CD4-positive, alpha-beta T cell treated with Interferon alpha-2 for 1 hour (primary cell): ENCODE measurements at places on chromosomes 1 and 21.

DNA sequence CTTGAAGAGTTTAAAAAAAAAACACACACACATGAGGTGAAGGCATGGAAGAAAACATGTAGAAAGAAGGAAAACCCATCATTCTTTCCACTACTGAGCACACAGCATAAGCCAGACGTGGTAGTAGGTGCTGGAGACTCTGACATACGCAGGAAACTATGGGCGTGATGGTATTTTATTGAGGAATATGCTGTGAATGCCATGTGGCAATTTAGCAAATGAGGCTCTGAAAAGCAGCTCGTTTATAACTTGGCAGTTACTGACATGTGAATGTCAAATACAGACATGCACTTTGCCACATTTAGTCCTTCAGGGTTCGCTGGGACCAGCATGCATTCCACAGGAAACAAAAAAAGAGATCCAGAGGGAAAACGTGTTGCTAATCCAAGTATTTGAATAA, 74.3 kb upstream of the IFNAR2 start:
- DNase-seq: no peak

DNA sequence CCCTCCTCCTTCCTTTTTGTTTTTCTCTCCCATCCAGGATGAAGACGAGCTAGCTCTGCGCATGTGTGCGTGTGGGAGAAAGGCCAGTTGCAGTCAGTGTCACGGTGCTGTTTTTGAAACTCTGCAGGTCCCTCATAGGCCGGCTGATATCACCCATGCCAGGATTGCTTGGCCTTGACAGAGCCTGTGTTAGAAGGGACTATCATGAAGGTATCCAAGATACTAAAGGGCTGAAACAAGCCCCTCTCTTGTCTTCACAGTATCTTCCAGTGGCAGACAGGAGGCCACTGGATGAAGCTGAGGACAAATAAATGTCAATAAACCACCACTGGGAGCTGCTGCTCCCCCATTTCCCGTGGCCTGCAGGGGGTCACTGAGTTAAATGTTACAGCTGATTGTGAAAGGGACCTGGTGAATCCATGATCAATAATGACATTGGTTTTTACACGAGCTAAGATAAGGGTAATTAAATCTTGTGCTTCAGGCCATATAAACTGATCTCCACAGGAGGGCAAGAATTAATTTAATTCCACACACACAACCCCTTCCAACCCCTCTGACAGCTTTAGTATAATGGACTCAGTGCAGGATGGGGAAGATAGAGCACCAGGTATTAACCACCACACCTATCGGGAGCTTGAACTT, 64.6 kb upstream of the TARBP1 start:
- DNase-seq: no peak

DNA sequence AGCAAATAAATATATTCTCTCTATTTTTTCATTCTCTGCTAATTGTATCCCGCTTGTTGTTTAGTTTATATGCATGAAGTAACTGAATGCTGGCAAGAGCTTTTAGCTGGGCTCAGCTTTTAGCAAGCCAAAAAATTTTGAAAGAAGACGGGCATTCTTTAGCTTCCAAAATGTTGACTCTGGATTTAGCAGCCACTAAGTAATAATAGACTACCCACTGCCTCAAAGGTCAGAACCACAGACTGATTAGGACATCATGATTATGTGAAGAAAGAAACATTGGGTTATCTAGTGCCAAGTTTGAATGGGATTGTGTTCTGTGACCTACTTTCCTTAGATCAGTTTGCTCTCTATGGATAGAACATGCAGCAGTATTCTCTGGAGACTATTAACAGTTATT, 80.3 kb upstream of the DPH5 start:
- no peak for DNase-seq

DNA sequence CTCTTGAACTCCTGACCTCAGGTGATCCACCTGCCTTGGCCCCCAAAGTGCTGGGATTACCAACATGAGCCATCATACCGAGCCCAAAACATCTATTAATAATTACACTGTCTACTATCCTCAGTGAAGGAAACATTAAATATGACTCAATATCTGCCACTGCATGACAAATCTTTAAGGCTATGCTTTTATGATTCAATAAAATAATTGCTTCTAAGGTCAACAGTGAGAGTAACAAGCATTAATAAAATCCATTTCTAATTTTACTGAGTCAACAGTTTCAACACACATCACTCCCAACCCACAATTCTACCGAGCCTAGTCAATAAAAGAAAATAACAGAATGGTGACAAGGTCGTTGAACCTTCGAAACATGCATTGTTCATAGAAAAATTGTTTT, 125.5 kb upstream of the CHRM3 start:
- DNase-seq: no peak

GRCh38 chr1:70812442-70813109, 235.0 kb downstream of the PTGER3 start:
- no peak for DNase-seq

DNA sequence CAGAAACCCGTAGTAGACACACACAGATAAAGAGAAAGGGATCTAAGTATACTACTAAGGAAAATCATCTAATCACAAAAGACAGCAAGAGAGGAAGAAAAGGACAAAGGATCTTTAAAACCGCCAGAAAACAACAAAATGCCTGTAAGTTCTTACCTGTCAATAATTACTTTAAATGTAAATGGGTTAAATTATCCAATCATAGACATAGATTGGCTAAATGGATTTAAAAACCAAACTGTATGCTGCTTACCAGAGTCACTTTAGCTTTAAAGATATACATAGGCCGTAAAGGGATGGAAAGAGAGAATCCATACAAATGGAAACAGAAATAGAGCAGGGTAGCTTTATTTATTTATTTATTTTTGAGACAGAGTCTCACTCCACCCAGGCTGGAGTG, 44.0 kb downstream of the FLVCR1 start:
- no peak for DNase-seq

DNA sequence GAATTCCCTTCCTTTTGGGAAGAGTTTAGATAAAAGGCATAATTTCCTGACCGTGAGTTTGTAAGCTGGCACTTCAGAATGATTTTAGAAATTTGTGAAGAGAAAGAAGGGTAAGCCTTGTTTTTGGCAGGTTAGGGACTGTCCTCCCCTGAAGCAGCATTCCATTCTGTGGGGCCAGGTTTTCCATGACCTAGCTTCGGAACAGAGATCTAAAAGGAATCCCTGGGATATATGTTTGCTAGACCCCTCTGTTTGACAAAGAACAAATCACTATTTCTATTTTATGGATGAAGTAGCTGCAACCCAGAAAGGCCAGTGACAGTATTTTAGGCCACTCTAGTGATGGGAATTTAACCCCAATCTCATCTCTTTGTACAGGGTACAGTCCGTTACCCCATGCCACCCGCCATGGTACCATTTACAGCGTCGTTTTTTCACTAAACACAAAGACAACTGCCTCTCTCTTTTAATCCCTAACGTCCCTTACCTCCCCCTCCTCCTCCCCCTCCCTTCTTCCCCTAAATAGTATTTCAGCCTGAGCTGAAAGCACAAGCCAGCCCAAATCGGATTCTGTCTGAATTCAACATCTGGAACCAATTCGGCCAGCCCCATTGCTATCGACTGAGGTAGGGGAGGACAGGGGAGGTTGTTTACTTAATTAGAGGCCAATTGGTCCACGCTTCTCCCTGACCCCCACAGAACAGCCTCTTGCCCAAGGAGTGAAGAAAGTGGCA, 23.4 kb upstream of the IKBKE start:
- DNase-seq: no peak

GRCh38 chr21:36499578-36500471, 19.9 kb upstream of the CLDN14 start:
- DNase-seq: no peak

DNA sequence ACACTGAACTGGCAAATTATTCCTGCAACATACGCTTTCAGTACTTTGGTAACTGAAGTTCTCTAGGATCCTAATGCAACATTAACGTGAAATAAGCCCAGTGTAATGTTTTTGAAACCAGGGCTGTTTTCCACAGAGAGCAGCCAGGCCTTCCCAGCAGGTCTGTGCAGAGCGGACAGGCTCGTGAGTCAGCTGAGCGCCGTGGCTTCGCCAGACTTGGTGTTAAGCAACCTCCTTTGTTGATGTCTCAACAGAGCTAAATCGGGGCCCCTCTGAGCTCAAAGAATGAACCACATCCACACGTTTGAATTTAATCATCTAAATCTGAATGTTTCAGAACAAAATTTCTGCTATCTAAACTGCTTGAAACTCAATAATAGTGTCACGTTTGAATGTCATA, 181.8 kb upstream of the FMN2 start:
- DNase-seq: no peak

DNA sequence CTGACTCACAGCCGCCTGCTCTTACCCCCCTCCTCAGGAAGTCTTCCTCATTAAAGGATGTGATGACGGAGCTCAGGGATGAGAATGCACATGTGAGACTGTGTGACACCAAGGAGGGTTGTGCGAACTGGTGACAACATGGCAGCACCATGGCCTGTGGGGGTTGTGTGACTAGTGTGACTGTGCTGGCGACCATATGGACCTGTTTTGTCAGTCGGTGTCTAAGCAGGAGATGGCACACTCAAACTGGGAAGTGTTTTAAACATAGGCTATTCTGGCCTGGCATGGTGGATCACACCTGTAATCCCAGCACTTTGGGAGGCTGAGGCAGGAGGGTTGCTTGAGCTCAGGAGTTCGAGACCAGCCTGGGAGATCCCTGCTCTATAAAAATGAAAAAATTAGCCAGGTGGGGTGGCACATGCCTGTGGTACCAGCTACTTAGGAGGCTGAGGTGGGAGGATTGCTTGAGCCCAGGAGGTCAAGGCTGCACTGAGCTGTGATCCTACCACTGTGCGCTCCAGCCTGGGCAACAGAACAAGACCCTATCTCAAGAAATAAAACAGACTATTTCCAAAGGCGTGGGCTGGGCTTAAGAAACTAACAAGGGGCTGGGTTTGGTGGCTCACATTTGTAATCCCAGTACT, 7.4 kb downstream of the TRNP1 start:
- DNase-seq: no peak

DNA sequence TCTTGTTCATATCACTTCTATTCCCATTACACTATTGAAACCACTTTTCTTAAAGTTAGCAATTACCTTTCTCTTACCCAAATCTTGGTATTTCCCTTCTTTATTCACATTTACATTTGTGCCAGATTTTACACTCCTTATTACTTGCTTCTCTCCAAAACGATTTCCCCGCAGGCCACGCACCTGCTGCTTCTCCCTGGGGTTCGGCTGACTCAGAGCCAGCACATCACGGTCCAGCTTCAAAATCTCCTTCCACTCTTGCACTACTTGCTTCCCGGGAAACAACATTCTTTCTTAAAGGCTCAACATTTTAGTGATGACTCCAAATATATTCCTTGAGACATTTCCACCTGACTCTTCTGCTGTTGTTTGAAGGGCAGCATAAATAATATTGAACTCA, 20.7 kb downstream of the LHX9 start:
- DNase-seq: no peak

DNA sequence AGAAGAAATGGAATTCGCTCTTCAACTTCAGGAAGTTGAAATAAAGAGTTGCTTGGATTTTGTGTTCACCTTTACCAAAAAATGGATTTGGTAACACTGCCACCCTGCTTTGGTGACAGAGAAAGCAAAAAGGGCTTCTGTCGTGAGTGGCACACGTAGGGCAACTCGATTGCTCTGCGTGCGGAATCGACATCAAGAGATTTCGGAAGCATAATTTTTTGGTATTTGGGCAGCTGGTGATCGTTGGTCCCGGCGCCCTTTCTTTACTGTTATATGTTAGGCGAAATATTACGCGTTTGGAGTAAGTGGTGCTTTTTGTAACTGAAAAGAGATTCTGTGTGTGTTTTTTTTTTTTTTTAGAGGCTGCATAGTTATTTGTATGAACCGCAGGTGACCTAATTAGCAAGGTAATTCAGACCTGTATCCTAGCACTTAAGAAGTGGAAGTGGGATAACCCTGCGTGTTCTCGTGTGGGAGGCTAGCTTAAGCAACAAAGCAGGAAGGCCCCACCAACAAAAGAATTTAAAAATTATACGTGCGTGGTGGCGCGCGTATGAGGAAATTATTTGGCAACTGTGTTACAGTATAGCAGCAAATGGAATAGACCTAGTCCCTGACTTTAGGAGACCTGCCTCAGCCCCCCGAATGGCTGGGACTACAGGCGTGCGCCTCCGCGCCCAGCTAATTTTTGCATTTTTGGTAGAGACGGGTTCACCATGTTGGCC, at the start of gene RNU11:
TSS of gene RNU11 (plus strand) at position 127 of the 725 bp plus-strand sequence.
- peak; percentile 95 for DNase-seq
